ENCODE measurements at places on chromosomes 1 and 21. TPM values are rescaled to one million over a fixed set of nuclear protein-coding genes. Genes with fewer than 3 reads are reported as not detected.

DNA sequence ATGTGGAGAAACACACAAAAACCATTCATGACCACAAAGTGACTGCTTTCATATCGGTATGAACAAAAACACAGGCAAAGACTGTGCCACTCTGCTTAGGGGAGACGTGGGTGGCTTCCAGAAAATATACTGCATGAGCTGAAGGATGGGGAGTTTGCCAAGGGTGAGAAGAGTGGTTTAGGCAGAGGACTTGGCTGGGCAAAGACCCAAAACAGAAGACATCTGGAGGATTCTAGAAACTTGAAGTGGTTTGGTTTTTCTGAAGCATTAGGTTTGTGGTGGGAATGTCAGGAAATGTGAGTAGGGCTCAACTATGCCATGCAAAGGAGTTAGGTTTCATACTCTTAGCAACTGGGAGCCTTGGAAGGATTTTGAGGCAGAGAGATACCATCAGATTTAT is 26.6 kb upstream of the DNM3 start:
- no peak for ATAC-seq

GRCh38 chr1:2636733-2637132 is 3.9 kb upstream of the MMEL1 start:
- no peak for ATAC-seq

DNA sequence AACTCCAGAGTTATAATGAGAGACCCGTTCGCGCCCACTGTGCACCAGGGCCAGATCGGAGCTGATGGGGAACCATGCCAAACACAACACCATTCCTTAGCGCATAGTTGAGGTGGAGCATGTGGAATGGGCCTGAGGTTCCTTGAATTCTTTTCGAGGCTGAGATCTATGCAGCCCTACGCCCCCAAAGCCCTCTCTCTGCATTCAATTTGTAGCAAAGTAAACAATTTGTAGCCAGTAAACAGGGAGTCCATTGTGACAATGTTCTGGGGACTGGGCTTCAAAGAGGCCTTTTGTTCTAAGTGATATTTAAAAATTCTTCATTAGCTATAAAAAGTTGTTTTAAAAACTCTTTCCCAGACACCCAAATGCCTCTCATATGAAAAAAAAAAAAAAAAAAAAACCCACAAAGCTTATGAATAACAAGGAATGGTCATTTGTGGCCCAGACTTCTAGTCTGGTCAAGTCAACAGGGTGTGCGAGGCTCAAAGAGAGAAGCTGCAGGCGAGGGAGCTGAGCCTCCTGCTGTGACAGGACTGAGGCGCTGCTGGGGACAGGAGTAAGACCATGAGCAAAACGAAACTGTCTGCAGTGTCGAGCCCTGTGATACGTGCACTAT is 30.6 kb upstream of the KCNE2 start:
- no peak for ATAC-seq

DNA sequence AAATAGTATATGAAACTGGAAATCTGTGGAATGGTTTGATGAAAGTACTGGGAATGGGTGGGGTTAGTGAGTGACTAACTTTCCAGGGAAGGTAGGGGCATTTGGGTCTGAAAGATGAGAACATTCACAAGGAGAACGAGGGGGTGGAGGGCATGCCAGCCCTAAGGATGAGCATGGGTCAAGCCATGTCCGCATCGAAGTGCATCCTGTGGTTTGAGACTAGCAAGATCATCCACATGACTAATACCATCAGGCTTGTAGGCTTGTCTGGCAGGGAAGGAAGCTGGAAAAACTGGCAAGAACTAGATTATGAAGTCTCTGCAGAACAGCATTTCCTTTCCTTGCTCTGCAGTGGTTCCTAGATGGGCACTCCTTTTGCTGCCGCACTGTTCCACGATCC is 70.4 kb upstream of the UBE2U start:
- no peak for ATAC-seq

- ATAC-seq = peak; percentile 72
These were observed 61.0 kb downstream of the WDR4 start for GRCh38 chr21:42818328-42818749.

The FCGR3A gene
- total RNA-seq = 23.5 TPM

The SLC35E2B gene
- total RNA-seq = 18.7 TPM

The CHIA gene
- total RNA-seq = not detected

The ZCCHC17 gene
- 27.2 TPM for total RNA-seq

All from gastroesophageal sphincter (tissue), 4 donors.